Aorta (tissue), 5 donors: ENCODE measurements at places on chromosomes 1 and 21. TPM values are rescaled to one million over a fixed set of nuclear protein-coding genes. Genes with fewer than 3 reads are reported as not detected.

DNA sequence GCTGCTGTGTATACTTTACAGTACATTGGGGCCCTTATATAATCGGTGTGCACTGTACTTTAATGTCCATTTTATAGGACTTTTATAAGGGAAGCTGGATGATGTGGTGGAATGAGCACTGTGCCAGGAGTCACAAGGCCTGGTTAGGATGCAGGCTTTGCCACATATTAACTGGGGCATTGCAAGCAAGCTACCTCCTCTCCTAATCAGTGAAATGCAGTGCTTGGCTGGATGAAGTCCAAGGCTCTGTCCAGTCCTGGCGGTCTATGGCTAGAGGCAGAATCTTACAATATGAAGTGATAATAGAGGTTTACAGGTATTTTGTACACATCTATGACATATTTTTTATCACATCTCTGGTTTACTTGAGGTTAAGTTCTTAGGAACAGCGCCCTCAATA, 1.7 kb upstream of the PKP1 start:
- DNase-seq, result no peak

DNA sequence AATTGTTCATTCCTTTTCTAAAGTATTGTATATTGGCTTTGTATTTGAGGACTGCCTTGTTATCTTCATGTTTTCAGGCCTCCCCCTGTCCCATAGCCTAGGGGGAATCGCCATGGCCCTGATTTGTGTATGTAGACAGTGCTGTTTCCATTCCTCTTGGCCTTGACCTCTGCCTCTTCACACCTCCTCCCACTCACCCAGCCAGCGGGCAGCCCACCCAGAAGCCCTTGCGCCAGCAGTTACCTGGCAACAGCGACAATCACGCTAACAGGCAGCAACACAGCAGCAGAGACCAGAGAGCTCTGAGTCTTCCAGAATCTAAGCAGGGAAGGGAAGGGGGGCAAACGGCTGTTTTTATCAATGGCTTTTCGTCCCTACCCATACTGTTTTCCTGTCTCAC, 50.0 kb upstream of the NPL start:
- no peak for DNase-seq

FAM78B gene
- 3.4 TPM for total RNA-seq

ATP5PF gene
- total RNA-seq, result 80.5 TPM
